ENCODE measurements at places on chromosomes 13 and 19.

DNA sequence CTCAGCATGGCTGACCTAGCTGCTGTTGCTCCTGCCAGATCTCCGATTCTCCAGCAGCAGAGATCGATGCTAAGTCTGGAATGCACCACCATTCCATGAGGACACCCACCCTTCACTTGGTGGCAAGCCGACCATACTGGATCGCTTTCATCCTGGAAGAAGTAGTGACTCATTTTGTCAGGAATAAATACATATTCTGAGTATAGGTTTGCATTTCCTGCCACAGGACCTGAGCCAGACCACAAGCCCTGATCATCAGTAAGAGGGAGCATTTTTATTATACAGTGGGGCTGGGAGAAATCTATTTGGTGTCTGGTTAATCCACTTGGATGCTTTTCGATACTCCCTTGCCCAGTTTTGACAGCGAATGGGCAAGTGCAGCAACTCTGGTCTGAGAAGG, 10.9 kb upstream of the KCTD15 start:
- DNase-seq: no peak

GRCh38 chr13:106753251-106753650, 185.3 kb upstream of the ARGLU1 start:
- DNase-seq: no peak

- DNase-seq: no peak
Observed at GRCh38 chr13:99737481-99738245, 233.9 kb downstream of the ZIC5 start.

- DNase-seq: no peak
Observed at GRCh38 chr13:42574435-42575311, 721 bp downstream of the TNFSF11 start.

GRCh38 chr13:88257706-88258105, 586.5 kb downstream of the SLITRK5 start:
- no peak for DNase-seq

GRCh38 chr13:28376604-28377003, 118.3 kb downstream of the FLT1 start:
- DNase-seq: no peak

- no peak for DNase-seq
Observed at GRCh38 chr13:44668688-44669087, 92.6 kb upstream of the TSC22D1 start.

GRCh38 chr13:110799246-110800236, 86.0 kb downstream of the ING1 start:
- no peak for DNase-seq

DNA sequence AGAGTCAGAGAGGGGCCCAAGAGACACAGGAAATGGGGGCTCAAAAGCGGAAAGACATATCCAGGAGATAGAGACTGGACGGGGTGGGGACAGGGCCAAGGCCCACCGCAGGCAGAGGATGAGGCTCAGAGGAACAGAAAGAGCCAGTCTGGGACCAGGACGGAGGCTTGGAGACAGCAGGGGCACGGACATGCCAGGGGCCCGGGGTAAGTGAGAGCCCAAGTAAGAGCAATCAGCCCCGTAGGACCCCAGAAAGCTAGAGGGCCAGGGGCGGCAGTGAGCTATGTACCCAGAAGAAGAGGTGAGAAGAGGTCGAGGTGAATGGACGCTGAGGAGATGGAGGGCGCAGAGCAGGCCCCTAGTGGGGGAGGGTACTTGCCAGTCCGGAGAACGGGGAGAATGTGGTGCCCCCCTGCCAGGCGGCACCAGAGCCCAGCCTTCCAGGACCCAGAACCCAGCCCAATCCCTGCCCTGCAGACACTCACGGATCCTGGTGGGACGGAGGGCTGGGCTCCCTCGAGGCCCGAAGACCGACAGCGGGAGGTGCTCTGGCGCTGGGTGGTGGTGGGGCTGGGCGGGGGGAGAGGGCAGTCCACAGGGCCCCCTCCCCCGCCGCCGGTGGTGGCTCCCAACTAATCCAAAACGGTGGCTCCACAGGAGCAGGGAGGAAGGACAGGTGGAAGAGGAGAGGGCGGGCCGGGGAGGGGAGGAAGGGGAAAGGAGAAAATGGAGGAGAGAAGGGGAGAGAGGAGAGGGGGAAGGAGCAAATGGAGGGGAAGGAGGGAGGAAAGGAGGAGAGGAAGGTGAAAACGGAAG, 1.0 kb downstream of the GRIK5 start:
- DNase-seq: no peak

- DNase-seq: no peak
Observed at GRCh38 chr13:112876305-112877000, 92.6 kb upstream of the MCF2L start.
